ENCODE measurements at places on chromosomes 1 and 21.

GRCh38 chr1:33344896-33345560 lies 24.1 kb upstream of the A3GALT2 start:
- no peak for DNase-seq

DNA sequence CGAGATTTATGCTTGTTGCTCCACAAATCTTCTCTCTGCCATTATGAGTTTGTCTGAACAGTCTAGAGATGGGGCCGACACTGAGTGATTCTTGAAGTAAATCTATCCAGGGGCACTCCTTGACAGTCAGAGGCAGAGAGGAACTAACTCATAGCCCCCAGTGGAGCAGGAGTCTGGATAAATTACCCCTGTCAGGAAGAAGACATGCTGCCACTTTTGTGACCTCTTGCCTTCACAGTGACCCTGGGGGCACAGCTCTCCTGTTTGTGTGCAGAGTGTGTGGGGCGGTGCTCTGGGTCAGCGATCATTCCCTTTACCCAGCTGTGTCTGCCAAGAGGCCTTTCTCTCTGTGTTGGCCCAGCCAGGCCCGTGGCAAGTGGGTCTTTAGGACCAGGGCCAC lies 29.5 kb downstream of the PEX14 start:
- DNase-seq = no peak

- DNase-seq = no peak
These were observed 173.7 kb downstream of the ZBTB18 start for GRCh38 chr1:244224487-244225430.

DNA sequence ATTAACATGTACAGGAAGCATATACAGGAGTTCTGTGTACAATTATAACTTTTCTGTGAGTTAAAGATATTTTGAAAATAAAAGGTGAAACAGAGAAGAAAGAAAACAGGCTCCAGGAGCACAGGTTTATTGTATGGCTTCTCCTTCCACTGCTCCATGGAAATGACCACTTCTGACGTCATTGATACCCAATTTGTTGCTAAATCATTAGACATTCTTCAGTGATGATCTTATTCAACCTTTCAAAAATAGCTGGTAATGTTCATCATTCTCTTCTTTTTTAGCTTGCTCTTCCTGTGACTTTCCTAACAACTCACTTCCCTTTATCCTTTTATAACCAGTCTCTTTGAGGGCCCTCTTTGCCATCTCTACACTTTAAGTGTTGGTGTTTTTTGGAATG lies 77.8 kb downstream of the KCNK2 start:
- DNase-seq = no peak

DNA sequence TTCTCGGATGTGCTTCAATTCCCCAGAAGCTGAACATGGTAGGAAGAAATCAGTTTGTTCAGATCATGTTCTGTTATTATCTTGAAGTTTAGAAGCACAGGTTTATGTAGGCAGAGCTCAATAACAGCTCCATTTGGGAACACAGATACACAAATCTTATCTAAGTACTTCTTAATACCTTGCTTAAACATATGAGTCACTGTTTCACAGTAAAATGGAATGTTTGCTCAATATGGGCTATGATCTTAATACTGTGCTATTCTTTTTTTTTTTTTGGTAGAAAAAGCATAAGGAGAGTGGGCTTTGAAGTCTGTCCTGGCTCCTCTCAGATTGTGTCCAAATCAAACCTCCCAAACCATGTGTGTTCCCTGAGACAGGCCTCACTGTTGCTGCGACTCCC lies 13.4 kb downstream of the PROK1 start:
- DNase-seq = no peak

DNA sequence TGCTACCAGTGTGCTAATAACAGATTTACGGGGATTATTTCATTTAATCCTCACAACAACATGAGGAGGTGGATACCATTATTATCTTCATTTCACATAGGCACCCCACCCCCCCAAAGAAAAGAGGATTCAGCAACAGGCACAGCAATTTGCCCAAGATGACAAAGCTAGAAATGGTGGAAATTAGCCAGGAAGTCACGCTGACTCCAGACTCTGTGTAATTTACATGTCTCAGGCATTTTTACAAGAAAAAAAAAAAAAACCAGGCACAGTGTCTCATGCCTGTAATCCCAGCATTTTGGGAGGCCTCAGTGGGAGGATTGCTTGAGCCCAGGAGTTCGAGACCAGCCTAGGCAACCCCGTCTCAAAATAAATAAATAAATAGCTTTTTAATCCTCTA lies 37.5 kb upstream of the PRDM2 start:
- no peak for DNase-seq

GRCh38 chr1:46804027-46804889 lies 5.4 kb downstream of the CYP4B1 start:
- no peak for DNase-seq

GRCh38 chr1:157442065-157442464 lies 110.2 kb downstream of the FCRL5 start:
- no peak for DNase-seq

DNA sequence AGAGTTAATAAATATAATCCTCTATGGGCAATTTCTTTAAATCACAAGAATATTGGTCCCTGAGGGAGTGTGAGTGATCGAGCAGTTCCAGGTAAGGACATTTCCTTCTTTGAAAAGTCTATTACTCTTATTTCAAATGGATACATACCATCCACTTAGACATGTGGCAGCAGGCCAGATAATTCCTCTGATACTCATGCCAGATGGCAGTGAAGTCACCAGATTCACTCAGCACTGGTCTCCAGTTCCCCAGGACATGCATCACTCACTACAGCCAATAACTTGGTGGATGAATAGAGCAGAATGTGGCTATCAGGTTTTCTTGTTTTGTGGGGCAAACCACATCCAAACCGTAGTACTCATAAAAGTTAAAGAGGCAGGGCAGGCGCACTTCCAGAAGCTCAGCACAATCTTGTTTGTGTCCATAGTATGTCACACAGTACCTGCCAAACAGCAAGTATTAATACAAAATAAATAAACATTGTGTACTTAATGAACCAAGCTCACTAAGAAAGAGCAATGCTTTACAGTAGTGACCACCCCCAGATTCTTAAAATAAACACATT lies 74.2 kb upstream of the CD53 start:
- DNase-seq = no peak

DNA sequence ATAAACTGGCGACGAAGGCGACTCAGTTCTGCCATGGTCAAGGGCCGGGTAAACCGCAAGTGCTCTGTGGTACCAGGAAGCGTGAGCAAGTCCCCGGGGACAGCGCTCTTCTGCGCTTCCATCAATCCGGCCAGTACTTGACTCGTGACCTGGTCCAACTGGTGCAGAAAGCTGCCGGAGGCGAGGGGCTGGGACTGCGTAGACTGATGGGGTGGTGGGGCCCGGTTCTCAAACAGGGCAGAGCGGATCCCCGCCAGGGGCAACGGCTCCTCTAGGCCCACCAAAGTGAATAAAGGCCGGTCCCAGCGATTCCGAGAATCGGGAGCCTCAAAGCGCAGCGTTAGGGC lies 852 bp downstream of the KTI12 start:
- peak; percentile 55 for DNase-seq

GRCh38 chr21:33824156-33824941 lies 91.3 kb downstream of the ATP5PO start:
- DNase-seq = no peak

DNA sequence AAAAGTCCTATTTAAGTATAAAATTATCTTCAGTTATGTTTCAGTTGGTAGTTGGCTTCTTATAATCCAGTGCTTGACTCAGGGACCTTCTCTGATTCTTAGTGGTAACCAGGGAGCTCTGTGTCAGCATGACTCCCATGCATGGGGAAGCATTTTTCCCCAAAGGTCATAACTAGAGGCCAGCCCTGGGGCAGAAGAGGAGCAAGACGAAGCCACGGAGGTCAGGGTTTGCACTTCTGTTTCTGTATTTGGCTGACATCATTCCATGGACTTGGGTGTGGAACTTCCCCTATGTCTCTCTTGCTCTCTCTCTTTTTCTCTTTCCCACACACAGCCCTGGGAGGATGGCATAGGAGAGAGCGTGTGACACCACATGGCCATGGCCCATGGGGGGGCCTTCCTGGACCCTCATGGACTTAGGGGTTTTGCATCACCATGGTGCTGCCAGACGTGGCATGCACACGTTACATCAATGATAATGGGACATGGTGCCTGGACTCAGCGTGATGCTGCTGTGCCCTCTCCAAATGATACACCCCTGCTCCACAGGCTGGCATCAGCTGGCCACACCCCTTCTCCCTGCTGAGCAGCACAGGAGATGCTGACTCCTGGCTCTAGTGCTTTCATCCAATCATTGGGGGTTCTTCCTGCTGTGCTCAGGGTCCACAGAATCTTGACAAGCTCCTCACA lies 260.5 kb downstream of the KCNJ6 start:
- no peak for DNase-seq

DNA sequence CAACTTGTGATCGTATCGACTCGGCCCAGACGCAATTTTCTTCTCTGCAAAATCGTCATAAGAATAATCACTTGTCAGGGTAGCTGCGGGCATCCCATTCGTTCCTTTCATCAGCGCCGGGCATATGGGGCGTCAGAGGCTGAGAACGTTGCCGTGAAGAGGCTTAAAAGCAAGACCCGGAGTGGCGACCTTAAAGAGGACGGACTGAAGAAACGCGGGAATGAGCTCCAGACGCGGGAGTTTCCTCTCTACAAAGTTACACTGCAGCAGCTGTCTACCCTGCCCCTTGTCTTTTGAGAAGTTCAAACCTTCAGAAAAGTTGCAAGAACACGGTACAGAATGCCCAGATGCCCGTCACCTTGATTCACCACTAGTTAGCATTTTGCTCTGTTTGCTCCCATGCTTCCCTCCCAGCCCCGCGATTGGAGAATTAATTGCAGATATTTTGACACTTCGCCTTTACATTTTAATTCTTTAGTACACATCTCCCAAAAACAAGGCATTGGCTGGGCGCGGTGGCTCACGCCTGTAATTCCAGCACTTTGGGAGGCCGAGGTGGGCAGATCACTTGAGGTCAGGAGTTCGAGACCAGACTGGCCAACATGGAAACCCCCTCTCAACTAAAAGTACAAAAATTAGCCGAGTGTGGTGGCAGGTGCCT lies 967 bp downstream of the CENPS start:
- no peak for DNase-seq

DNA sequence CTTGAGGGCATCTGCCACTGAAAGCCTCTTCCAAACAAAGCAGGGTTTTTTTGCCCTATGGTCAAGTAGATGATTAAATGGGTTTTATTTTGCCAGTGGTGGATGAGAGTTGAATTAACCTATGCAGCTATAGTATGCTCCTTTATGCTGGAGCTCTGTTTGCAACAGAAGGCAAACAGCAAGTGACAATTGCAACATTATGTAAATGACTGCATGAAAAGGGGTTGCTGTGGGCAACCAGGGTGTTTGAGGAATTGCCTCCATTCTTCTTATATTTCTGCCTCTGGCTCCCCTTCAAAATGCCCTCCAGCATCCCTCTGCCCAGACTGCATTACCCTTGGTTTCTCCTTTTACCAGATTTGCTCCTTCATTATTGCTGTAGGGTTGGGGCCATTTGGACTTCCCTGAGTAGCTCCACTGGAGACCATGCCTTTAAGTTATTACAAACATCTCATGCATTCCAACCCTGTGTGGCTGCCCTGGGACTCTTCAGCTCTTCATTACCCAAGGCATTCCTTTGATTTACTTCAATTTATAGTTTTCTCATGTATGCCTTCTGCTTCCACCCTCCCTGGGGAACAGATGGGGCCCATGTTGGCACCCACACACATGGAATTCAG lies 398.4 kb downstream of the PRDM2 start:
- no peak for DNase-seq

DNA sequence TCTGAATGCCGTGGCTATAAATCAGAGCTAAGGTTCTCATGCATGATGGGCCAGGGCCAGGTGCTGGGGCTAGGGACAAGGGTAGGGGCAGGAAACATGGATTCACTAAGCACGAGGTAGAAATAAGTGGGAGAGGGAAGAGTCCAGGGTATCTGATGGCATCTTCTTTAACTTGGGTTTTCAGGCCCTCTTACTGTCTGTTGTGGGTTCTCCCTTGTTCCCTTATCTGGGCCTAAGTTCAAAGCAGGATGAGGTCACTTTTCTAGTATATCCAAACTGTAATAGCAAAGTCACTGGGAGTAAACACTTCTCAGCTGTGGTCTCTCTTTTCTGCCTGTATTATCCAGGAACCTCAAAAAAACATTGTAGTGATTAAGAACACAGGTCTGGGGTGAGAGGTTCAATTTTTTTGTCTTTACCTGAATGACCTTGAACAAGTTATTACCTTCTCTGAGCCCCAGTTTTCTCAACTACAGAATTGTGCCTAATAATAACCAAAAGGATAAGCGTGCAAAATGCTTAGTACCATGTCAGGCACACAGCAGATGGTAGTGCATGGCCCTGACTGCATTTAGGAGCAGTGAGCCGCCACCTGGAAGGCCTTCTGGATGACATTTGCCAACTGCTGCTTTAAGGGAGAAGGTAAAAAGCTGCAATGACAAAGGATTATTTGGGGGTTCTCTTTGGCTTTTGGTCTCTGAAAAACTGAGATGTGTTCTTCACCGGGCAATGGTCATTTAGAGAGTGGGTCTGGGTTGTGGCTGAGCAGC lies 53.6 kb upstream of the A3GALT2 start:
- DNase-seq = no peak

DNA sequence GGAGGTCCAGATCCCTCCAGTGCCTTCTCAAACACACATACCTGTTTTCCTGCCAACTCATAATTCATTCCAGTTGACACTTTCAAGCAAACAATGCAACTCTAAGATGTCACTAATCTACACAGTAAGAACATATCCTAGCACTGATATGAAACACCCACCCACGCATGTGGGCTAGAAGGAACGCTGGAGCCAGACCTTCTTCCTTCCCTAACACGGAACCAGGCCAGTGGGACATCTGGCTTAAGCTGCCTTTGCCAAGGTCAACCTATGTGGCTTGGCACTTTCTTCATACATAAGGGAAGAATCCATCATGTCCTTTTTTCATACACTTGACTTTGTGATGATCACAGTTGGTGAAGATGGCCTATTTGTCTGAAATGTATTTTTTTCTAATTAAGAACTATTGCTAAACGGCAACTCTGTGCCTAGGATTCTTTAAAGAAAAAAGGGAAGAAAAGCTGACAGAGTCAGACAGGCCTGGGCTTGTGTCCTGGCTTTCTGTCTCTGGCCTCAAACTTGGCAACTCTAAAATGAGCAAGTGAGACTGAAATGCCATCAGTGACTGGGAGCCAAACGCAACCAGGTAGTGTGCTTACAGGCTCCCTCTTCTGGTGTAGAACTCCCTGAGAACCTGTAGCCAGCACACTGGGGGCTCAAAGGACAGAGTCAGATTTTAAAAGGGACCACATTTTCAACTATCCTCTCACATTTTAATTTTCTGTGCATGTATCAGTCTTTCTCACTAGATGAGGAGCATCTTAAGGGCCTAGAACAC lies 92.6 kb upstream of the BEND5 start:
- no peak for DNase-seq

DNA sequence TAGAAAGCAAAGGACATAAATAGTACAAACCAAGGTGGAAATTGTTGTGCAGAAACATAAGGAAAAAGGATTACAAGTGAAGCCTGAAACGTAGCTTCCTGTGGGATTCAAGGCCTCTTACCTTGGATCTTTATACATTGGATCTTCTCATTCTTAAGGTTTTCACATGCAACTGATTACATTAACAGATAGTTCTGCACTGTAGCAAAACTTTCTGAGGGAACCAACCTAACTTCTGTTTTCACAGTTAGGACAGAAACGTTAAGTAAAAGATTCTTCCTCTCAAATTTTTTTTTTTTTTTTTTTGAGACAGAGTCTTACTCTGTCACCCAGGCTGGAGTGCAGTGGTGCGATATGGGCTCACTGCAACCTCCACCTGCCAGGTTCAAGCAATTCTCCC lies 7.8 kb upstream of the TM2D1 start:
- no peak for DNase-seq
